ENCODE measurements at places on chromosomes 1 and 21. TPM values are rescaled to one million over a fixed set of nuclear protein-coding genes. Genes with fewer than 3 reads are reported as not detected.
A peak's percentile ranks its signal among the peaks of the same experiment; 100 is the strongest.

GRCh38 chr1:234243521-234244260 is 129.6 kb upstream of the COA6 start:
- no peak for DNase-seq

DNA sequence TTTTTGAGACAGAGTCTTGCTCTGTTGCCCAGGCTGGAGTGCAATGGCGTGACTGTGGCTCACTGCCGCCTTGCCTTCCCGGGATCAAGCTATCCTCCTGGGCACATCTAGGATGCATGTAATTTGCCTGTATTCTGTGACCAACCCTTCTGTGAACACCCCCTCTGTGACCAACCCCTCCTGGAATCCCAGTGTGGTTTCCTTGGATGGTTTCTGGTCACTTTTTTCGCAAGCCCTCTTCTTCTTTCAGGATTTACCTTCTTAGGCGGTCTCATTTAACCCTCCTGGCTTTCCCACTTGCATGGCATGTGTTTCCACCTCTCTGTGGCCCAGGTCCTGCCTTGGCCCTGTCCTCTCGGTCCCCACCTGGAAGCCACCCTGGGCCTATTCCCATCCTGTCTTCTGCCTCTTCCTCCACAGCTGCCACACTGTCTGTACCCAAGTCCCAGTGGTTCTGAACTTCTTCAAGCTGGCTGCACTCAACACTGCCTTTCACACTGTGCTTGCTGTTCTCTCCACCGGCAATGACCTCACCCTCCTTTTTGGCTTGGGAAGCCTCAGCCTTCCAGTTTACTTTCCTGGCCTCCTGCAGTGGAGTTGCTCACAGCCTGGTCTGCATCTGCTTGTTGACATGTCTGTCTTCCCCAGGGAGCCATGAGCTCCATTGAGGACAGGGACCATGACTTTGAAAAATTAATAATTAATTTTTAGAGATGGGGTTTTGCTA is 57.0 kb downstream of the DISC1 start:
- peak; percentile 32 for DNase-seq

- peak; percentile 93 for DNase-seq
Measured at GRCh38 chr1:236502972-236503639, 20.7 kb upstream of the LGALS8 start.

DNA sequence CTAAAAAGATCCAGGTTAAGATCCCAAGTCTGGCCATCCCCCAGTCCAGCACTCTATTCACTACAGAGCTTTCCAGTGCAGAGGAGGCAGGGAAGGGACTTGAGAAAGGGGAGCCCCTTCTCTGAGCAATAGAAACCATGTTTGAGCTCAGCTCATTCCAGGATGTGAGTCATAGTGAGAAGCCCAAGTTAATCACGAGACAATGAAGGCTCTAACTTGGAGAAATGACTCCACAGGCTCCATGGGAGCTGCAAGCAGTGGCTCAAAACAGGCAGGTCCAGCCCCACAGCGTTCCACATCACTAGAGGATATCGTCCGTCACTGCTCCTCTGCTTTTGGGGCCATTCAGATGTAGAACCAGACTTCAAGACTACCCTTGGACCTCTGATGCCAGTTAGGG is 59.1 kb downstream of the CAMK2N1 start:
- peak; percentile 88 for DNase-seq

- no peak for DNase-seq
Measured at GRCh38 chr1:228341450-228341813, 65.2 kb downstream of the TRIM11 start.

DNA sequence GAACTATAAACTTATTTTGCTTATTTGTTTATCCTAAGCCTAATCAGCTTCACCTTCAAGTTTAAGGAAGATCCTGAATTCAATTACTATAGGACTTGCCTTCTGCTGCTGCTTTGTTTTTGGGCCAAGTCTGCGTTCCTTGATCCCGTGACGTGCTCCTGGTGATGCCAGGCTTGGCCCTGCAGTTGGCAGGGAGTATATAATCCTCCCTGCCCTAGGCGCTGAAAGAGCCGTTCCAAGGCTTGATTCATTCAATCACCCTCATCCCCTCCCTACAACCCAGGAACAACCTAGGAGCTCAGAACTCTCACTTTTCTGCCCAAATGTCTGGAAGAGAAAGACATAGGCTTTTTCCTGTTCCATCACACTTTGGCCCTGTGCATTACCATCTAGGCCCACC is 12.4 kb upstream of the LRRN2 start:
- no peak for DNase-seq

DNA sequence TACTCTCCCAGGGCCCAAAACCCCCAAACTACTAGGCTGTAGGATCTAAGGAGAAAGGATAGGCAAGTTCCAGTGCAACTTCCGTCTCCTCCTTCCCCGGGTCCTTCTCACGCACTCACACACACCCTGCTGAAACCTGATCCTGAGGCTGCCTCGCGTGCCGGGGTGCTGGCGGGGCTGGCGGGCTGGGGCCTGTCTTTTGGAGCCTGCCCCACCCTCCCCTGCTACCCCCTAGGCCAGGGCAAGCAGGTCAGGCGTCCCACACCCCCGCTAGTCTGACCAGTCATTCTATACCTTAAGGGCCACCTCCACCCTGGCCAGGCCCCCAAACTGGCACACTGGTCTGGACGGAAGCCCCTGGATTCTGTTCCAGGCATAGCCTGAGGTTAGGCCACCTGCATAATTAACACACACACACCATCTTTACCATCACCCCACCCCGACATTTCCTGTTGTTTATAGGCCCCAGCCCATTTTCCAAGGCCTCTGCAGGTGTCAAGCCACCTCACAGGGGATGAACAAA is 48.3 kb upstream of the ARTN start:
- DNase-seq: no peak

GRCh38 chr21:45135122-45135521 is 60.7 kb downstream of the ADARB1 start:
- DNase-seq: no peak

GRCh38 chr1:33866281-33866680 is 2.4 kb downstream of the HMGB4 start:
- no peak for DNase-seq

DNA sequence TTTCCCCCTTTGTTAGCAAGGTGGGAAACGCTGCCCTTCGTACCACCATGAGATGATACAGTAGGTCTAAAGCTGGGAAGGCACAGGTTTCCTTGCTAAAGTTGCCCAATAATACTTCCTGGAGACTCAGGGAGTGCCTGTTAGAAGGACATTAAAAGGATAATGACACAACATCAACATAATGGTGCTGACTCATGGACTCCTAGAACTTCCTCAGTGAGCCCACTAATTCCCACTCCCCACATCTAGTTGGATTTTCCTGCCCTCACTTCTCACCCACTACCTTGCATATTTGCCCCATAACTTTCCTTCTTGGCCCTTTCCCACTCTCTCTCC is 17.5 kb downstream of the CFAP45 start:
- DNase-seq: peak; percentile 68

DNA sequence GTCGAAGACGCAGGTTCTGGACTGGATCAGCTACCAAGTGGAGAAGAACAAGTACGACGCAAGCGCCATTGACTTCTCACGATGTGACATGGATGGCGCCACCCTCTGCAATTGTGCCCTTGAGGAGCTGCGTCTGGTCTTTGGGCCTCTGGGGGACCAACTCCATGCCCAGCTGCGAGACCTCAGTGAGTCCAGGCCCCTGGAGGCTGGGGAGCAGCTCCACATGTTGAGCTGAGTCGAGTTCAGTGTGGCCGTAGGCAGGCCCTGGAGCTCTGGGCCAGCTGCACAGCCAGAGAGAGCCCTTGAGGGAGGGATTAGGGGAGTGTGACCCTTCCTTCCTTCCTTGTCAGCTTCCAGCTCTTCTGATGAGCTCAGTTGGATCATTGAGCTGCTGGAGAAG is 1.6 kb downstream of the ELF3 start:
- no peak for DNase-seq

DNA sequence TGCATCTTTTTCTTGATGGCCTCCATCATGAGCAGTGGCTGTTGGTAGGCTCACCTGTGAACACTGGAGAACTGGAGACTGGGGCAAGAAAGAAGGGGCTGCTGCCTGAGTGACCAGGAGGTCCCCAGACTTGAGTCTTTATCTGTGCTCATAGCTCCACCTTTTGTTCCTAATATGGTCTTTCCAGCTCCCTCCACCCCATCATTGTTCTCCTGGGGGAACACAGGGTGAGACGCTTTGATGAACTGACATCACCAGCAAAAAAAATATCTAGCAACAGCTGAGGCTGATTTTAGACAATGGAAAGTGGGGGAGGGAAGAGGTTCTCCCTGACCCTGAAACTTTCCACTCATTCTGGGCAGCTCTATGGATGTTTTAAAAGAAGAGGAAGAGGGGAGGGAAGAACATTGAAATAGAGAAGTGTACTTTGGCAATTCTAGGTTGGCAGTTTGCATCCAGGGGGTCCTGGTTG is at the start of gene TPM3:
TSS of gene TPM3 (minus strand) at position 111 of the 472 bp plus-strand sequence. CDS start at position 29, 82 bp downstream.
- no peak for DNase-seq

GRCh38 chr21:16082038-16082816 is 352.4 kb downstream of the USP25 start:
- DNase-seq: no peak

GRCh38 chr1:41954533-41954944 is 35.8 kb upstream of the HIVEP3 start:
- peak; percentile 93 for DNase-seq

GRCh38 chr1:18203645-18204044 is 96.0 kb downstream of the IGSF21 start:
- no peak for DNase-seq

DNA sequence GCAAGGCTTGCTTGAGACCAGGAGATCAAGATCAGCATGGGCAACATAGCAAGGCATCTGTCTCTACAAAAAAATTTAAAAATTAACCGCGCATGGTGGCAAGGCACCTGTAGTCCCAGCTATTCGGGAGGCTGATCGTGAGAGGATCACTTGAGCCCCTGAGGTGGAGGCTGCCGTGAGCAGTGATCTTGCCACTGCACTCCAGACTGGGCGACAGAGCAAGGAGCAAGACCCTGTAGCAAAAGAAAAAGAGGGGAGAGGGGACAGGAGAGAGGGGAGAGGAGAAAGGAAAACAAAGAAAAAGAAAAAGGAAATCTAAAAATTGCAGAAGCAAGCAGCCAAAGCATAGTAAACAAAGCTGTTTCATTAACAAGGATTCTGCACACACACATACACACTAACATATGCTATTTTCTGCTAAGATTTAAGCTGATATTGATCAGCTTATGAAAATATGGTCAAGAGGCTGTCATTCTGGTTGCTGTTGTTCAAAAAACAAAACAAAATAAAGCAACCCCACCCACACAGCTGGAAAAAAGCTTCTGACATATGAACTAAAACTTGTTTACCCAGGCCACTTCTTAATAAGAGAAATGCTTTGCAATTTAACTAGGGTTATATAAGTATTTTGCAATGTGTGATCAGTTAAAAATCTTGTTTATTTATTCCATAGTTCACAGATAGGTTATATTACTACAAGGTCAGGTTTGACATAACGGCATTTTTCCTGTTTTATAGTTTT is 1.8 kb downstream of the ARNT start:
- no peak for DNase-seq

GRCh38 chr1:96515430-96515829 is 206.2 kb upstream of the PTBP2 start:
- no peak for DNase-seq

DNA sequence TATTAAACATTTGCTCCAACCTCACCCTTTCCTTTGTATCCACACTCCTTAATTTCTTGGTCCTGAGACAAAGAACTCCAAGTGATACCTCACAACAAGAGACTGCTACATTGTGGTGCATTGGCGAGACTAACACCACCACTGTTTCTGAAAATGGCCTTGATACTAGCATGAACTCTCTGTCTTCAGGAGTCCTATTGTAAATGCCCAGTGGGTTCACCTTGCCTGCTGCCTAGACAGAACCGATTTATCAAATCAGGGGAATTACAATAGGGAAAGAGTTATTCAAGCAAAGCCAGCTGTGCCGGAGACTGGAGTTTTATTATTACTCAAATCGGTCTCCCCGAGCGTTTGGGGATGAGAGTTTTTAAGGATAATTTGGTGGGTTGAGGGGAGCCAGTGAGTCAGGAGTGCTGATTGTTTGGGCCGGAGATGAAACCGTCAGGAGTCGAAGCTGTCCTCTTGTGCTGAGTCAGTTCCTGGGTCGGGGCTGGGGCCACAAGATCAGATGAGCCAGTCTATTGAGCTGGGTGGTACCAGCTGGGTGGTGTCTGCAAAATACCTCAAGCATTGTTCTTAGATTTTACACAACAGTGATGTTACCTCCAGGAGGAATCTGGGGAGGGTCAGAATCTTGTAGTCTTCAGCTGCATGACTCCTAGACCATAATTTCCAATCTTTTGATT is 83.1 kb downstream of the DESI2 start:
- DNase-seq: peak; percentile 26

DNA sequence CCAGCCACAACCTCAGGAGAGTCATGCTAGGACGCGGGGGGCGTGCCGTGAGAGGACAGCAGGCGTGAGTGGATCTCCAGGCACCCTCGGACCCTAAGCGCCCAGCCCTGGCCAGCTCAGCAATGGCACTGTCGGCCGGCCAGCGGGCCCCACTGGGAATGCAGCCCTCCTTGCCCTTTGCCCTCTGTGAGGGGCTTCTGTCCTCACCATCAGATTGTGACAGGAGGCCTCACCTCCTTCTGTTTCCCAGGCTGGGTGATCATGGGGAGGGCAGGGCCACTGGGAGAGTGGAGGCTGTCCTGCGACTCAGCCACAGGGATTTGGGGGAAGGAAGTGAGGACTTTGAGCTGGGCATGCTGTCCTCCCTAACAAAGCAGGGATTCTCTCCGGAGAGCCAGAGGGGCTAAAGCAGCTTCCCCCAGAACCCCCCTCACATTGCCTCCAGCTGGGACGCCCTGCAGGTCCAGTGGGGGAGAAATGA is 6.6 kb upstream of the LRRC3 start:
- no peak for DNase-seq

- peak; percentile 41 for DNase-seq
Measured at GRCh38 chr1:41313661-41314131, 47.5 kb upstream of the FOXO6 start.

DNA sequence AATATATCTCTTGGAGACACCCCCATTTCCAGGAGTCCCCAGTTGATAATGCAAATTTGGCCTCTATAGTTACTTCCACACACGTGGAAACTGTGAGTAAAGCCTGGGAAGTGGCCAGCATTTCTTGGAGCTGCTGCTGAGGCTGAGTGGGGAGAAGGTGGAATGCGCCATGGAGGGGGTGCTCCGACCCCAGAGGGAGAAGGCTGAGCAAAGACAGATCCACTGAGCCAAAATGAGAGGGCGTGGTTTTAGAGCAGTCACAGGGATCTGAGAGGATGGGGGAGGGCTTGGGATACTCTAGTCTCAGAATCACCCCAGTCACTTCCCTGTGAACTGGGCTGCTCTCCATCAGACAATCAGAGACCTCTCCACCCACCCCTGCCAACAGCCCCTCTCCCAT is 38.7 kb downstream of the TRIM62 start:
- DNase-seq: peak; percentile 44

The LRRN2 gene
- total RNA-seq: 0.69 TPM

The SLC16A4 gene
- total RNA-seq: 3.9 TPM

The ACBD6 gene
- 58.7 TPM for total RNA-seq

The ZZZ3 gene
- total RNA-seq: 88.0 TPM

The SLC16A1 gene
- 139 TPM for total RNA-seq

The HENMT1 gene
- total RNA-seq: not detected

All from Daoy (cell line).